GM04503 (cell line): ENCODE measurements at places on chromosomes 7 and 10.

GRCh38 chr10:85614981-85615380, 751.6 kb downstream of the GRID1 start:
- DNase-seq, result no peak

DNA sequence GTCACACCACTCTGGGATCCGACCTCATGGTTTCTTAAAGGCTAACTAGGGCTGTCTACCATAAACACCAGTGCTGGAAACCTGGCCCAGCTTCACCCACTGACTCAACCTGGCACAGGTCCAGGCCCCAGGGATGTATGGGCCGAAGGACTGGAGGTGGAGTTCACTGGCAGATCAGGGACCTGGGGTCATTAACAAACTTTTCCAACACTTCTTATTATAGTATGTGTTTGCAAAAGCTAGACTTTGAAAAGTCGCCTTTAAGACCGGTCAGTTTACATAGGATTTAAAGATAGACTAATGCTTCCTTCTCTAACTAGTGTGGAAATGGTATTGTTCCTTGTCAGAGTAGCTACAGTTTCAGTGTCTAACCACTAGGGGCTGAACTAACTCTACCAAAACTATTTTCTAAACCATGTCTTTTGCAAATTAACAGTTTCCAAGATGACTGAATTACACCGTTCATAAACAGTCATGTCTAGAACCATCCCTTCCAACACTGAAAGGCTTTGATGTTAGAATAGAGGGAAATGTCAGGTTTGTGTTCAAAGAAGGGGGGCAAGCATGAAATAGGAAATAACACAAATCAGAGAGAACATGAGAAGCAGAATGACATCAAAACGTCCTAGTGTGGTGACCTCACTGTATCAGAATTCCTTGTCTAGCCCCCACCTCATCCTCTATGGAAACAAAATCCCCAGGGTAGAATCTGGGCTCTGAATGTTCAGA, 29.7 kb downstream of the STN1 start:
- no peak for DNase-seq

GRCh38 chr10:72337039-72337629, 17.6 kb downstream of the DNAJB12 start:
- no peak for DNase-seq

- no peak for DNase-seq
Observed at GRCh38 chr10:89217057-89217990, 10.2 kb upstream of the CH25H start.

DNA sequence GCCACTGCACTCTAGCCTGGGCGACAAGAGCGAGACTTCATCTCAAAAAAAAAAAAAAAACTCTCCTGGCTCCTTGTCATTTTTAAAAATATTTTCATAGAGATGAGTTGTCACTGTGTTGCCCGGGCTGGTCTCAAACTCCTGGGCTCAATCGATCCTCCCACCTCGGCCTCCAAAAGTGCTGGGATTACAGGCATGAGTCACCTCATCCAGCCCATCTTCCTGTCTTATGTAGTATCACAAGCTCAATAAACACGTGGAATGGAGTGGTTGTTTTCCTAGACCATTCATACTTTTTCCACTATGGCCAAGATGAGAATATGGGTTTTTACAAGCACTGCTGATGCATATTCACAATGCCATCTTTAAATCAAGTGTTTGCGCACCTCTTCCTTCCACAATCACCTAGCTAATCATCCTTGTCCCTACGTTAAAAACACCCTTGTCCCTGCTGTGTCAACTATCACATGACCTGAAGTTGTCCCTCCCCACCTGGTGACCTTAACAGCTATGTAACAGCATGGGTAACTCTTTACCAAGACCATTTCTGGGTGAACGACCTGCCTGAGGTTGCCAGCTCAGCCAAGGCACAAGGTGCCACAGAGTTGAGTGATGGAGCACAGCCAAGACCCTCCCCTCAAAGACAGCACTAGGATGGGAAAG, 21.3 kb downstream of the DLG5 start:
- no peak for DNase-seq

DNA sequence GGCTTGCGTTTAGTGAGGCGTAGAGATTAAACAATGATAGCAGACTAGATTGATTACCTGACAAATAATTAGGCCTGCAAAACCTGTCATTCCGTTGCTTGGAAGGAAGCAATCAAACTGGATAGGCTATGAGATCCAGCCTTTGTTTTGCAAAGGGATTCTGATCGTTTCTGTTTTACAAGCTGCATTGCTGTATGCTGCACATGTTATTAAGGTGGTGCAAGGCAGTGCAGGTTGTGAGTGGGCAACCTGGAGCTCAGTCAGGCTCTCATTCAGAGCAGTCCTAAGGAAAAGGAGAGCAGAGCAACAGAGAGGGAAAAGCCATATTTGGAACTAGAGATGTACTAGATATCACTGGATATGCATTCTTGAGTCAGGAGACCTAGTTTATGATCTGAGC, 6.9 kb upstream of the NOBOX start:
- no peak for DNase-seq

- DNase-seq, result no peak
Observed at GRCh38 chr7:134069187-134069586, 58.0 kb upstream of the LRGUK start.

- DNase-seq, result no peak
Observed at GRCh38 chr10:110022716-110023504, 15.1 kb downstream of the ADD3 start.
